RWPE1 (cell line): ENCODE measurements at places on chromosomes 1 and 21.

- peak; percentile 95 for DNase-seq
Measured at GRCh38 chr1:44707112-44707881, 23.7 kb downstream of the RNU5D-1 start.

DNA sequence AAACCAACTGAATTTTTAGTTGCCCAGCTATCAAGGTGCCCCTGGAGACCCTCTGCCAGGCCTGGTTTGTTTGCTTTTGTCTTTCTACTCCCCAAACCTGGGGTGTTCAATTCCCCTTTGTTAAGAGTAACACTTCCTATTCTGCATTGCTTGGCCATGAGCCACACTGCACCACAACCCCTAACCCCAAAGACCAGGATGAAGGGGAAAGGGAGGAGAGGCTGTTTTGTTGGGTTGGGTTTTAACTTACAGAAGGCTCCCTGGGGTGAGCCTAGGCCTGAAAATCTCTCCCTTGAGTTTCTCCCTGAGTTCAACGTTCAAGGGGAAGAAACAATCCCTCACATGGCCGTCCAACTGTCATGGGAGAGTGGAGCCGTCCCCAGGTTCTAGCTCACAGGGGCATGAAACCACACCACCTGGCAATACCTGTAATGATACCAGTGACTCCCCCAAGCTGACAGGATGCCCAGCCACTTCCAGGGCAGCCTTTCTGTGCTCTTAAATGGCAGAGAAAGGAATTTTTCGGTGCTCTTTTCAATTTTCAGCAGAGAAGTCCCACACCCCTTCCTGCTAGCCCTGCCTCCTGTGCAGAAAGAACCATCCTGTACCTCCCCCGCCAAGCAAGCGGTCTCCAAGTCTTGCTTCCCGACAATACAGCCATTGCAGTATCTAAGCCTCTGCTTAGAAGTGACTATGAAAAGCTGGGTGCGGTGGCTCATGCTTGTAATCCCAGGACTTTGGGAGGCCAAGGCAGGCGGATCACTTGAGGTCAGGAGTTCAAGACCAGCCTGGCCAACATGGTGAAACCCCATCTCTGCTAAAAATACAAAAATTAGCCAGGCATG, 14.9 kb downstream of the SLC45A3 start:
- no peak for DNase-seq

DNA sequence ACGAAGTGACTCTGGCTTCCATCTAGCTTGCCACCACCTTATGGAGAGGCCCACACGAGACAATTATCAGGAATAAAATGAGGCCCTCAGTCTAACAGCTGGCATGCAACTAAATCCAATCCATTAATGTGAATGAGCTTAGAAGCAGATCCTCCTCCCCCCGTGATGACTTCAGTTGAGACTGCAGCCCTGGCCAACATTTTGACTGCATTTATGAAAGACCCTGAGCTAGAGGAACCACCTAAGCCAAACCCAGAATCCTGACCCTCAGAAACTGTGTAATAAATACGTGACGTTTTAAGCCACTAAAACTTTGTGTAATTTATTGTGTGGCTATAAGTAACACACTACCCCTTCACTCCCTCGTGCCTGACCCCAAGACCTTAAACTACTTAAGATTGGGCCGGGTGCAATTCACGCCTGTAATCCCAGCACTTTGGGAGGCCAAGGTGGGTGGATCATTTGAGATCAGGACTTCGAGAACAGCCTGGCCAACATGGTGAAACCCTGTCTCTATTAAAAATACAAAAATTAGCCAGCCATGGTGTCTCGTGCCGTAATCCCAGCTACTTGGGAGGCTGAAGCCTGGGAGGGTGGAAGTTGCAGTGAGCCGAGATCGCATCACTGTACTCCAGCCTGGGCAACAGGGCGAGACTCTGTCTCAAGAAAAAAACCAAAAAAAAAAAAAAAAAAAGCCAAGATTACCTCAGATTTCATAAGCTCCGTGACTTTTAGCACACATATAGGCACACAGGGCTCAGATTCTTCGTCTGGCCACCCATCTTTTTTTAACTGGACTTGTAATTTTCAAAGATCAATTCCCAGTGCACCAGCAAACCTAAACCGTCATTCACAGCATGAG, 72.5 kb downstream of the ENAH start:
- DNase-seq: no peak

DNA sequence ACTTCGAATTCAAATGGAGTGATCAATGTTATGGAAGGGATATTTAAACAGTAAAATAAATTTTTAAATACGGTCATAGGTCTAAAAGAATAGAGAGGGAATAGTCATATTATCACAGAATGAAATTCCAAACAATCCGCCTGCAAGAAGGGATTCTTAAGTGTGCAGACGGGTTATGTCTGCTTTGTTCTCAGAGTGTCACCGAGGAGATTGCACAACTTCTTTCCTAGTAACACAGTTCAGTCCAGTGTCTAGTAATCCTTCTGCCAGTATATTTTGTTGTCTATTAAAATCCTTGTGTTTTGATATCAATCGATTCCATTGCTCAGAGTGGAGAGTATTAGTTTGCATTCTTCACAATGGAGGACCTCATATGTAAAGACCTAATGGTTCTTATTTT, 48.4 kb downstream of the LRRC53 start:
- DNase-seq: no peak

DNA sequence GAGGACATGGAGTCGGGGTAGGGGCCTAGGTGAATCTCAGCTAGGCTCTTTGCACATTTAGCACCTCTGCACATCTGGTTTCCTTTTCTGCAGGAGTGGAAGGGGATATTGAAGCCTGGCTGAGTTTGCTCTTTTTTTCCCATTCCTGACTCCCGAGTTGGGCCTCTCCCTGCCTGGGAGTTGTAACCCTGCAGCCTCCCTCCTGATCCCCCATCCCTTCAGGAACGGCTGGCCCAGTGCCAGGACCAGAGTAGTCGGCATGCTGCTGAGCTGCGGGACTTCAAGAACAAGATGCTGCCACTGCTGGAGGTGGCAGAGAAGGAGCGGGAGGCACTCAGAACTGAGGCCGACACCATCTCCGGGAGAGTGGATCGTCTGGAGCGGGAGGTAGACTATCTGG, 836 bp downstream of the OLFML3 start:
- no peak for DNase-seq

- DNase-seq: no peak
Measured at GRCh38 chr1:159229260-159229885, 24.7 kb downstream of the ACKR1 start.

- DNase-seq: peak; percentile 90
Measured at GRCh38 chr1:52574594-52574993, 21.7 kb upstream of the TUT4 start.

- no peak for DNase-seq
Measured at GRCh38 chr1:110494522-110495406, 24.2 kb downstream of the KCNA10 start.

DNA sequence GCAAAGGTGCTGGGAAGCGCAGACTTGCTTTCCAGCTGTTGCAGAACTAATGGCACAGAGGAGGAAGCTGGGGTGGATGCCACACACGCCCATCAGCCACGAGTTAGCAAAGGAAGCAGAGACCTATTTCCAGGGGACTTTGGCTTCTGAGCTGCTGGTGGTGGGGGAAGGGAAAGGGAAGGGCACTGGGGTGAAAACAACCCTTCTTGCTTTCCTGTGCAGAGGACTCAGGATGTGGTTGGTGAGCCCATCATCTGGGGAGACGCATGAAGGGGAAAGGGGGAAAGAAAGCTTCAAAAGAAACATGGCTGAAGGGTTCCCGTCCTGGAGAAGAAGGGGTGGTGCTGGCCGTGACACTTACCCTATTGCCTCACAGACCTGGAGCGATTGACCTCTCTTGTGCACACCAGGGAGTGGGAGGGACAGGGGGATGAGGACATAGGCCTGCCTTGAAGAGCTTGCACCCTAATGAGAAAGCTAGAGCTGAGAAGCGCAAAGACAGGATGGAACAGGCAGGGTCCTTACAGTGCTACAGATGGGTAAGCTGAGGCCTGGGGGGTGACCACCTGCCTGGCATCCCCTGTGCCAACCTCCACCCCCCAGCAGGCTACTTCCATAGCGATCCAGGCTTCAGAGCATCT, 140.8 kb upstream of the RAB4A start:
- DNase-seq: no peak

GRCh38 chr1:161350671-161351070, 17.0 kb downstream of the CFAP126 start:
- no peak for DNase-seq

- no peak for DNase-seq
Measured at GRCh38 chr1:226661965-226662364, 77.1 kb downstream of the ITPKB start.

- DNase-seq: peak; percentile 66
Measured at GRCh38 chr1:100354971-100355394, 2.7 kb downstream of the CDC14A start.

DNA sequence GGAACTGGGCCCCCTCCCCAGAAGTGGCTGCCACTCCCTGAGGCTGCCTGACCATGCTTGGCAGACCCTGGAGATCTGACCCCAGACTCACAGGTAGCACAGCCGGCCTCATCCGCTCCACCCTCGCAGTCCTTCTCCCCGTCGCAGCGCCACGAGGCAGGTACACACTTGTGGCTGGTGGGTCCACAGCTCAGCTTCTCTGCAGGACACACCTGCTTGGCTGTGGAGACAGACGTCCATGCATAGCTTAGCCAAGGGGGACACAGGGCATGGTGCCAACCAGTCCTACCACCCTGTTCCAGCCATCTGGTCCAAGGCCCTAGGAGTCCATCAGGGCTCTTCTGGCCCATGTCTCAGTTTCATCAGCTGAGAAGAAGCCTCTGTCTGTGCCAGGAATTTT, 42.2 kb upstream of the MAGOH start:
- DNase-seq: no peak

DNA sequence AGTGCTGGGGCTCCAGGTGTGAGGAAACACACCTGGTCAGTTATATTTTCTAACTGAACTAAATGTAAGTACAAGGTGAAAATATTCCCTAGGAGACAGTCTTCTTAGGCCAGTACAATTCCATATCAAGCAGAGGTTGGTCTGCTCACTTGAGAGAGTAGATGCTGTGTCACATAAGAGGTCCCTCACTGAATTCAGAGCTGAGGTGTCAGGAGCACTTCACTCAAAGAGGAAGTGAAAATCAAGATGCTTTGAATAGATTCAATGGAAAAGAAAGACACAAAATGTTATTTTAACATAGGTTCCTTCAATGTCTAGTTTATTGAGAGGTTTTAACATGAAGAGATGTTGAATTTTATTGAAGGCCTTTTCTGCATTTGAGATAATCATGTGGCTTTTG, 4.3 kb upstream of the FCRL3 start:
- DNase-seq: no peak

DNA sequence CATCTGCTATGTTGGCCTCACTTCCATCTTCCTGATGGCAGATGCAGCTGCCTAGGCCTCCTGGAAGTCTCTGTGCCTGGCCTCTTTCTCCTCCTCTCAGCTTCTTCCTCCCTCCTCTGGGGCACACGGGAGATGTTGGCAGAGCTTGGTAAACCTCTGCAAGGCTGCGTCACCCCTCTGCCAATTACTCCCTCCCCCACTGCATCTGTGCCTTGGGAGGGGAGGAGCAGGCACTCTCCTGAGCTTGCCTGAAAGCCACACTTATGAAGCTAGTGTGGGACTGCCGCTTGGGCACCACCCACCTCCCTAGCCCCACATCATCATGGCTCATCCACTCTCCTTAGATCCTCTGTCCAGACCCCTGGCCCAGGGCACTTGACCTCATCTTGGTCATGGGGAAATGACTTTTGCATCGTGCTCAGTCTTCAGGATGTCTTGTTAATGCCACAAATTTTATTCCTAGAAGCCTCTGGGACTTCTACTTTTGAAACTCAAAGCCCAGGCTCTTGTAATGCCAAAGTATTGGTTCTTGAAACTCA, 7.3 kb upstream of the TMEM51 start:
- DNase-seq: no peak

DNA sequence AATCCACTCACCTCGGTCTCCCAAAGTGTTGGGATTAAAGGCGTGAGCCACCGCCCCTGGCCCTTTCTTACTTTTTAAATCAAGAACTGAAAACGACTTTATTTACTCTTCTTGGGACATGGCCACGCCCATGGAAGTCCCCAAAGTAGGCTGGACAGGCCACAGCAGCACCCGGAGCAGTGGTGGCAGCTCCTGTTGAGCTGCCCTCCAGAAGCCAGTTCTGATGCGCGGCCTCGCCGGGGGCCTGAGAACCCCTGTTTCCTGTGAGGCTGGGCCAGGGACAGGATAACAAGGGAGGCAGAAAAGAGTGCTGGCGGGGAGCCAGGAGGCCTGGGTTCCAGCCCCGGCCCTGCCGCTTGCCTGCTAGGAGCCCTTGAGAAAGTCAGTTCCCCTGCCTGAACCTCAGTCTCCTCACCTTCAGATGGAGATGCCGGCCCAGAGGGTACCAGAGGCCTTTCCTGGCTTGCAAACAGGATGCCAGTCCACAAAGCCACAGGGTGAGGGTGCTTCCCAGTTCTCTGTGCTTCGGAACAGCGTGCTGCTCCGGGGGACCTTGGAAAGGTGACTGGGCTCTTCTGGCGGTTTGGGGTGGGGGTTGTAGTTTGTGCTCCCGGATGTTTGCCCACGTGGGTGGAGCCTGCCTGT, 59.4 kb downstream of the RUNX3 start:
- no peak for DNase-seq
